ENCODE measurements at places on chromosomes 2 and 18.

GRCh38 chr2:113776949-113777348 lies 20.5 kb upstream of the SLC35F5 start:
- no peak for DNase-seq

DNA sequence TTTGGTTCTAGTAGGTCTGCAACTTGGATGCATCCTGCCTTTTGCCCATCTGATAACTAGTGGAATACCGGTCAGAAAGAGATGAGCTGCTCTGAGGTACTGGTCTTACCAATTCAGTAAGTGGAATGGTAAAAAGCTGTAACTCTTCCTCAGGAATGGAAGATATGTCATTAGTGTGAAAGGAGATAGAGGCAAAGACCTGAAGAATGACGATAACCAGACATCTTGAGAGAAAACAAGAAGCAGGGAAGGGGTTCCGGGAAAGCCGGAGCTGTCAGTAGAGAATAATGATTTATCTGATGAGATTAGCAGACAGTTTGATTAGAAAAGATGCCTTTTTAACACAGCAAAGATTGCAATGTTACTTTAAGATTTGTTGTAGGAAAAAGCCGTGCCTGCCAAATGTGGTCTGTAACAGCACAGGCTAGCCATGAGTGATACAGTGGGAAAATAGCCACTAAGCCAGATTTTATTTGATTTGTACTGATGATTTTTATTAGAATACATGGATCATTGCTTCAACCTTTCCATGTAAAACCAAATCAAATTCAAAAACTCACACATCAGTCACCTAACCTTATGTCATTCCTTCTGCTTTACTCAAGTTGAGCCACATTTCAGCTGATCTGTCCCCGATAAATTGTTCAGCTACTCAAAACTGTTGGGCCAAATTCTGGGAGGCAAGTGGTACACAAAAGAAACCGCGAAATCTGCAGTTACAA lies 110.0 kb downstream of the TCF4 start:
- DNase-seq: no peak

DNA sequence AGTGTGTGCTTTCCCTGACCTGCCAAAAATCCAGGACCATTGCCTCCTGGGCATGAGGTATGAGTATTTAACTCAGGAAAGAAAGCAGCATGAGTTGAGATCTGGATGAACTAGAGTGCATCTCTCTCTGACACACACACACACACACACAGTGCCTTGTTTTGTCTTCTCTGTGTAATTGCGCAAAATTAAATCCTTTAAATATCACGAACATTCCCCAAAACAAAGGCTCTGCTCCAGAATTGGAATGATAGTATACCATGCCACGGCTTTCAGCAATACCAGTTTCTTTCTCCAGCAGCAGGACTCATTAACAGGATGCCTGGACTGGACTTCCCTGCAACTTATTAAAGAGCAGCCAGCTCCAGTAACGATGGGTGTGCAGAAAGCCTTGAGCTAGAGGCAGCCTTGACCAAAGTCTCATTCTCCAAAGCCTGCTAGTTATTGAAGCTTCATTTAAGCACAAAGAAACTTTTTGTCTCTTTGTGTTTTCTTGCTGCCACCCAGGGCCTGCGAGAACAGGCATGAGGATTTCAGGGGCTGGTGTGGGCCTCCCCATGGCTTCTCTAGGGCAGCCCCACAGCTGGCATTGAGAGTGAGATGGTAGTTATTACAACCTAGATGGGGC lies 101.7 kb downstream of the NRP2 start:
- no peak for DNase-seq

- no peak for DNase-seq
These were observed 417.2 kb downstream of the CDH7 start for GRCh38 chr18:66167829-66168684.

DNA sequence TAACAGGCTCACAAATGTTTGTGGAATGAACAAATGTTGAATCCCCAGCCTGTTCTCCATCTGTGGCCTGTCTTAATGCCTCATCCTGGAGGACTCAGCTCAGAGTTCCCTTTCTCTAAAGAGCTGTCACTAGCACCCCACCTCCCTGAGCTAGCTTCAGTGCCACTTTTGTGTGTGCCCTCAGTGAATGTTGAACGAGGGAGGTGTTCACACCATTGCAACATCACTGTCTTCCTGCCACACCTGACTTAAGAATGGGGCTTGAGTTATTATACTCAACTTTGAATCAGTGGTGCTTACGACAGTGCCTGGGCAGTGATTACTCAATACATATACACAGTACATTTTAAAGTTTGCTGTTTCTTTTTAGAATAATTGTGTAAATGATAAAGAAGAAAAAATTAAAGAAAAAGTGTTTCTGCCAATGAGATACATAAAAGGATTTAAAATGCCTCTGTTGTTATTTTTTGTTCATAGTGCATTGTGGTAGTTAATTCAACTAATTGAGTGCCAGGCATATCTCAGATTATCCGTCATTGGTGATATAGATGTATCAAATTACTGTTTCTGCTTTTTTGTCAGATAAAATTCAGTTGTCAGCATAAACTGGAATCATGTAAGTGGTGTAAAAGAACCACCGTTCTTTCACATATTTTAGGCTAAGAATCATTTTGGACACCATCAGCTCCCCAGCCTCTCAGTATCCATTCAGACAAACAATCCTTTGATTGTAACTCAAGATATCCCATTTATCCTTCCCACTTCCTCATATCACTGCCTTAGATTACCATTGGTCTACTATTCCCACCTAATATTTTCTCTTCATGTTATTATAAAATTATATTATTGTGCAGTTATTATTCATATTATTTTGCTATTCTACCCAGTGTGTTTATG lies 304.7 kb downstream of the PTPRM start:
- no peak for DNase-seq

DNA sequence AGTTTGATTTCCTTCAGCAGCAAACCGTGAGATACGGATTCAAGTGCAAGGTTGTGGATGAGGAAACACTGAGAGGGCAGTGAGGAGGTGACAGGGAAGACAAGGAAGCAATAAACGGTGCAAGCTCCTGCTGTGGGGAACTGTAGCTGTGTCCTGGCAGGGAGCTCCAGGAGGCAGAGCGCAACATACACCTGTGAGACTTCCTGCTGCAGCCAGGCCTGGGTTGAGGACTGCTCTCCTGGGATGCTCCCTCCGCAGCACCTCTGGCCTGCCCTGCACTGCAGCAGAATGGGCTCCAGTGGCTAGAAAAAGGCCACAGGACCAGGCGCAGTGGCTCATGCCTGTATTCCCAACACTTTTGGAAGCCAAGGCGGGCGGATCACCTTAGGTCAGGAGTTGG lies 85.5 kb downstream of the MRO start:
- no peak for DNase-seq

- no peak for DNase-seq
These were observed 20.8 kb upstream of the MYO3B start for GRCh38 chr2:170157025-170157684.

DNA sequence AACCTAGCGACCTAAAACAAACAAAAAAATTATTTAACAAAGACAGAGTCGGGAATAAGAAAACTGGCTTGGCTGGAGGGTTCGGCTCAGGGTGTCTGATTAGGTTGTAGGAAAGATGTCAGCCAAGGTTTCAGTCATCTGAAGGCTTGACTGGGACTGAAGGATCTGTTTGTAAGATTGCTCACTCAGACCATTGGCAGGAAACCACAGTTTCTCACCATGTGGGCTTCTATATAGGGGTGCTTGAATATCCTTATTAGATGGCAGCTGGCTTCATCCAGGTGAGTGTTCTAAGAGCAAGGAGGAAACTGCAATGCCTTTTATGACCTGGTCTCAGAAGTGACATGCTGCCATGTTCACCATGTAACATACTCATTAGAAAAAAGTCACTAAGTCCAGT lies 999 bp upstream of the IL36B start:
- no peak for DNase-seq

- DNase-seq: no peak
These were observed 377.7 kb downstream of the TDRD15 start for GRCh38 chr2:21501376-21502027.

DNA sequence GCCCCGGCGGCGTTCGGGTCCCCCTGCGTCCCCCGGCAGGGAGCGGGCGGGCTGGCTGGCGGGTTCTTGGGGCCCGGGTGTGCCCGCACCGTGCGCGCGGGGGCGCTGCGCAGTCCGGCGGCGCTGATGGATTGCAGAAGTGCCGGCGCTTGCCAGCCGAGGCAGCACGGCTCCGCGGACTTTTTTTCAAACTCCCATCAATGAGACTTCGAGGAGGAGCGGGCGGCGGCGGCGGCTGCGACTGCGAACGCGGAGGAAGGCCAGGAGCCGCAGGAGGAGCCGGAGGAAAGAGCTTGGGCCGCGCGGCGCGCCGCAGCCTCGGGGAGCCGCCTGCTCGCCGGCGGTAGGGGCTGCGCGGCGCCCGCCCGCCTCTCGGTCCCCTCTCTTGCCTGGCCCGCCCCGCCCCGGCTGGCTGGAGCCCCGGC lies at the start of gene GLI2:
Gene GLI2, plus strand, starts transcription at position 123 of the 425 bp plus-strand sequence. CDS start 61,453 bp downstream, outside the sequence.
- DNase-seq: no peak

DNA sequence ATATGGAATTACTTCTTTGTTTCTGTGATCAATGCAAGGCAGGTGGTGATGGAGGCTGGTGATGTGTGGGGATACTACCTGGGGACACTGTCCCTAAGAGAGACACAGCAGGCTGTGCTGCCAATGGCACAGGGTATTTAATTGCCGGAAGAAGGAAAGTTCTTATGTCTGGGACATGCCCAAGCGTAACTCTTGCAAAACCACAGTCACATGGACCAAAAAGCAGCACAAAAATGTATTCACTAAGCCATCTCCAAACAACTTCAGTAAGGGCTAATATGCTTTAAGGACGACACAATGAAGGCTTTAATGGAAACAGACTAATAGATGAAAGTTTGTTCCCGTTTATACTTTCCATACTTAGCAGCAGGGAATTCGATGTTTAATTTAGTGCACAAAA lies 49.7 kb upstream of the AP1S3 start:
- DNase-seq: no peak

DNA sequence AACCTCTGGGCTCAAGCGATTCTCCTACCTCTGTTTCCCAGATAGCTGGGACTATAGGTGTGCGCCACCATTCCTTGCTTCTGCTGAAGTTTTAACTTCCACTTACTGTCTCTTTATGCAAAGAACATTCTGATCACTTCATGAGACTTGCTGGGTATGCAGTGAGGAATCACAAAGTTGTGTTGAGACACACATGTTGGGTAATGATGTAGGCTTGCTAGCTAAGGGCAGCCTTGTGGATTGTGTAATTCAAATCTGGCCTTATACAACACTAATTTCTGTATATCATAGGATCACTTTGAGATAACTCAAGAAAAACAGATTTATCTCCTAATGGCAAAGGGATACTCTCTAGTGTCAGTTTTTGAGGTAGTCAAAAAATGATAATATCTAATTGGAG lies 24.2 kb downstream of the XRCC5 start:
- DNase-seq: no peak

- DNase-seq: no peak
These were observed 98.7 kb downstream of the ACVR1 start for GRCh38 chr2:157777427-157777826.

DNA sequence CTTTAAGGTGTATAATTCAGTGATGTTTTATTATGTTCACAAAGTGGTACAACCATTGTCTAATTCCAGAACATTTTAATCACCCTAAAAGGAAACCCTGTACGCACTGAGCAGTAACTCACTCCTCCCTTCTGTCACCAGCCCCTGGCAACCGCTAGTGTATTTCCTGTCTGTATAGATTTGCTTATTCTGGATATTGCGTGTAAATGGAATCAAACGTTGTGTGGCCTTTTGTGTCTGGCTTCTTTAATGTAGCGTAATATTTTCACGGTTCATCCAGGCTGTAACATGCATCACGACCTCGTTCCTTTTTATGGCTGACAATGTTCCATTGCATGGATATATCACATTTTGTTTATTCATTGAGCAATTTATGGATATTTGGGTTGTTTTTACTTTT lies 8.3 kb downstream of the ZDBF2 start:
- no peak for DNase-seq

DNA sequence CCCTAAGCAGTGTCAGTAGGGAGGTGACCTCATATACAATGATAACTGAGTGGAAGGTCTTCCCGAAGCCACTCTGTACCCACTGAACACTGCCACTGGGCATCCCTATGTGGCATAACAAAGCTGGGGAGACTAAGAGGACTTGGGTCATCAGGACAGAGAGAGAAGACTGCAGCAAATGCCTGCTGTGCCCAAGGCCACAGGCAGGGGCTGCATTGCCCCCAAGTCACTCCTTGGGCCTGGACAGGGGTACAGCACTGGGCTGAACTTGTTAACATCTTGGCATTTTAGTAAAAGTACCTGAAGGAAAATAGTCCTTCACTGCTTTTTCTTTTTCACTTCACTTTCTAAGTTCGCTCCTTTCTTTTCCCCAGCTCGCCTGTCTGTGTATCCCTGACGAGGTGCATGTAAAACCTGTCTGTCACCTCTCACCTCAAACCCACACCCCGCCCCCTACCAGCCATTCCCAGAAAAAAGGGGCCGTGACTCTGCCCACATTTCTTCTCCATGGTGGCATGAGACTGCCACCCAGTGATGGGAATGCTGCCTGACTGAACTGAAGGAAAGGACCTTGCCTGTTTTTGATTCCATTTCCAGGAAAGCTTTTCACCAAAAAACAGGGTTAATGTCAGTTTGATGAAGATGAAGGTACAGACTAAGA lies 62.9 kb downstream of the MTHFD2 start:
- DNase-seq: no peak

DNA sequence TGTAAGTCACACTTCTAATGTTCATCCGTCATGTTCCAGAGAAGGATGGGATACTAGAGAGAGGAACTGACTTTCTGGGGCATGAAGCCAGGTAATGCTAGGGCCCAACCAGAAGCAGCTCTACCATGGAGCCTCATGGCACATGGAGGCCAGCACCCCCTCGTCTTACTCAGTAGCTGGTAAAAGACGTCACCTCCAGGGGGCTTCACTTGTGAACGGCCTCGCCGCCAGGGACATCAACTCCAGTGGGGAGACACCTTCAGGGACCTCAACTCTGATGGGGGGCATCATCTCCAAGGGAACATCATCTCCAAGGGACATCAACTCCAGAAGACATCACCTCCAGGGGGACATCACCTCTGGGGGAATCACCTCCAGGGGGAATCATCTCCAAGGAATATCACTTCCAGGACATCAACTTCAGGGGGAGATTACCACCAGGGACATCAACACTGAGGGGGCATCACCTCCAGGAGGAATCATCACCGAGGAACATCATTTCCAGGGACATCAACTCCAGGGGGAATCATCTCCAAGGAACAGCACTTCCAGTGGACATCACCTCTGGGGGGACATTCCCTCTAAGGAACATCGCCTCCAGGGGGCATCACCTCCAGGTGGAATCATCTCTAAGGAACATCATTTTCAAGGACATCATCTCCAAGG lies 168.4 kb downstream of the NDUFA10 start:
- no peak for DNase-seq

- DNase-seq: no peak
These were observed 154.7 kb downstream of the CHST9 start for GRCh38 chr18:27030421-27030820.

DNA sequence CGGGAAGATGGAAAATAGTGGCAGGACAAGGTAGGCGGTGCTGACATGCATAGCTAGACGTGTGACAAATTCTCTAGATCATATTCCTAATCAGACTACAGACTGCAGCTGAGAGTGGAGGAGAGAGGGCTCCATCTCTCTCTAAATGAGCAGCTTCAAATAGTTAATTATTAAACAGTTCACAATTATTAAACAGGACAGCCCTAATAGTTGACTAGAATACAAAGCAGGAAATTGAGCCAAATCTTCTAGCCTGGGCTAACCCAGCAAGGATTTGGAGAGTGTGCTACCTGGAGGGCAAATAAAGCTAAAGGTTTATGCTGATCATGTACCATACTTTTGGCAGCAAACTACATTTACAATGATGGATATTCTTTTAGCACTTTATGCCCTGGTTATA lies 54.4 kb upstream of the CWC22 start:
- no peak for DNase-seq
